ENCODE measurements at places on chromosomes 6 and 20.
A peak's percentile ranks its signal among the peaks of the same experiment; 100 is the strongest.

DNA sequence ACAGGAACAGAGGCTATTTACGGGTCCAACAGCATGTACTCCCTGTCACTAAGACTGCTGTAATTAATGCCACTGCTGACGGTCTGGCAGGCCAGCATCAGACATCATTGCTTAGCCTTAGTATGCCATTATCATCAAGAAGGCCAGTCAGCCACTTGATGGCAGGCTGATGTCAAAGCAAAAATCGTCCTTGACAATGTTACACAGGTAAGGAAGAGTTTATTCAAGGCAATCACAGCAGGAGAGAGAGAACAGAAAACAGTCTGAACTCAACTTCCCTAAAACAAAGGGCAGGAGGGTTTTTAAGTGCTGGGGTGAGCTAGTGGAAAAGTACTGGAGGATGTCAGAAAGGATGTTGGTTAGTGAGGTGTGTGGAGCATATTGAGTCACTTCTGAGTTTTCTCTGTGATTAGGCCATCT lies 25.1 kb downstream of the FKBP1C start:
- no peak for DNase-seq

DNA sequence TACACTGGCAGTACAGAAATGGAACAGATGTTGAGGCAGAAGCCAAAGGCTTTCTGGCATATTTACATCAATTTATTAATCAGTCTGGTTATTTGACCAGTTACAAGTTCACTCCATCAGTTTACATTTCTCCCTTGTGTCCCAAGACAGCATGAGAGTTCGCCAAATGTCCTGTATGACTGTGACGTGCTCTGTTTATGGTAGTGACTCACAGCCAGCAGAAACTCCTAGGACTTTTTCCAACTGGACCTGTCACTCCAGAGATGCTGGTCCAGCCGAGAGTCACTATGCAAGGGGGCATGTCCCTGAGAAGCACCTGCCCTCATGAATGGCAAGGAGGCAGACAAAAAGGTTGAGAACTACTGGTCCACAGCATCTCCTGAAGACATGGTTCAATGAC lies 160.0 kb downstream of the LRFN2 start:
- no peak for DNase-seq

- DNase-seq: no peak
Observed at GRCh38 chr20:37749218-37749617, 55.4 kb downstream of the CTNNBL1 start.

- no peak for DNase-seq
Observed at GRCh38 chr6:51800603-51801002, 286.8 kb downstream of the PKHD1 start.

GRCh38 chr6:141809901-141810300 lies 322.8 kb upstream of the GJE1 start:
- DNase-seq: peak; percentile 6

GRCh38 chr6:135146162-135146934 lies 34.8 kb upstream of the MYB start:
- DNase-seq: peak; percentile 8

DNA sequence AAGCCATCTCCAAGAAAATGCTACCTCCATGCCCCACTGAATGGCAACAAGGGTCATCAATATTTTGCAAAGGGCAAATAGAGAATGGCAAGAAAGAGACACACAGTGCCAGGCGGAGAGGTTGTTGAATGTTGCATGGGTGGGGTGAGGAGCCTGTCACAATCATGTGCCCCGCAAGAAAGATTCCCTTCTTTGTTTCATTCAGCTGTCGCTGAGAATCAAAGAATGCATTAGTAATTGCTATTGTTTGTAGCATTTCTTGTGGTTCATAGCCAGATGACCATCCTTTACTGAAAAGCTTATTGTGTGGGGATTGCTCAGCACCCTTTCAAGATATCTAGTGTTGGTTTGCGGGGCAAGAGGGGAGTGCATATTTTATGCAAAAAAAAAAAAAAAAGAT lies 166.5 kb upstream of the QKI start:
- DNase-seq: no peak

GRCh38 chr6:86147311-86147710 lies 504.6 kb upstream of the SYNCRIP start:
- no peak for DNase-seq

DNA sequence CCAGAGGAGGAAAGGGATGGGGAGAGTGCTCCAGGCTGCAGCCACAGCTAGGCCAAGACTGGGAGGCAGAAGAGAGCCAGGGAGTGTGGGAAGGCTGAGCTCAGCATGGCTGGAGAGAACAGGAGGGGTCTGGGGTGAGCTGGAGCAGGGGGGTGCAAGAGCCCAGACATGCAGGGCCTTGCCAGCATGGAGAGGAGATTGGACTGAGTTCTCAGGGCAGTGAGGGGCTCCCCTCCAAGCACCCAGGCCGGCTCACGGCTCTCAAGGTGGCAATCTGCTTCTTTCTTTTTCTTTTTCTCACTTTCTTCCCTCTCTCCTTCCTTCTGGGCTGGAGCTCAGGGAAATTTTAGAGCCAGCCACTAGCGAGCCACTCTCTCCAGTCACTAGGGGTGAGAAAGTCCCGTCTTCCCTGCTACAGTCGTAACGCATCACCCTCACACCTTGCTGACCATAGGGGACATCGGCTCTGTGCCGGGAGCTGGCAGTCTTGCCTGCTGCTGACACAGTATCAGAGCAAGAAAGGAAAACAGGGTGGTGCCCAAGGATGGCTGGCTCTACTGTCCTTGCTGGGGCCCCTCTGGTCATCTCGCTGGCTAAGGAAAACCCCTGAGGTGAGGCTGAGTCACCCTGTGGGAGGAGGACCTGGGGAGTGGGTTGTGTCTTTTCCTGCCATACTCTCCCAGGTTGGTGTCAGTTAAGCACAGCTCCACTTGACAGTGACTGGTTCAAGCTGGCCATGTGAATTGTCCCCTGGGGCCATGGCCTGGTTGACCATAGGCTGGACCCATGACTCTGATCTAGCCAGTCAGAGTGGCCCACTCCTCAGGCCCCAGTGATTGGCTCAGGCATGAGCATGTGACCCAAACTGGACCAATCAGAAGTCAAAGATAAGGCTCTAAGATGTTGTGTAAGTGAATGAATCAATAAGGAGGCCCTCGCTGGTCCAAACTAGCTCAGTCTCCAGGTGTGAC lies 135.1 kb upstream of the PMEPA1 start:
- no peak for DNase-seq

Measured in AG08396 (cell line).